Stimulated activated CD4-positive, alpha-beta T cell treated with anti-CD3 and anti-CD28 coated beads, Interleukin-12 subunit alpha, Interleukin-12 subunit beta, amount 100 ng/mL, for 24 hours (primary cell): ENCODE measurements at places on chromosomes 6 and 20.

- DNase-seq: no peak
Measured at GRCh38 chr20:43028470-43028869, 161.2 kb downstream of the PTPRT start.

- DNase-seq: no peak
Measured at GRCh38 chr6:89254569-89254968, 37.4 kb upstream of the GABRR1 start.

- DNase-seq: no peak
Measured at GRCh38 chr20:2795451-2795850, 5.0 kb downstream of the CPXM1 start.

DNA sequence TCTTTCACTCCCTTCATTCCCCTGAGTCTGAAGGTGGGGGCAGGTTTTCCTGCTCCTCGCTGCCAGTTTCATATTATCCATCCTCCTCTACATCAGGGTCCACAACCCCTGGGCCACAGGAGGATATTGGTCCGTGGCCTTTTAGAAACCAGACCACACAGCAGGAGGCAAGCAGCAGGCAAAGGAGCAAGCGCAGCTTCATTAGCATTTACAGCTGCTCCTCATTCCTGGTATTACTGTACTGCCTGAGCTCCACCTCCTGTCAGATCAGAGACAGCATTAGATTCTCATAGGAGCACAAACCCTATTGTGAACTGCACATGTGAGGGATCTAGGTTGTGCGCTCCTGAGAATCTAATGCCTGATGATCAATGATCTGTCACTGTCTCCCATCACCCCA lies 380.3 kb downstream of the ARHGAP18 start:
- no peak for DNase-seq
